ENCODE measurements at places on chromosomes 2 and 18. TPM values are rescaled to one million over a fixed set of nuclear protein-coding genes. Genes with fewer than 3 reads are reported as not detected.

The EVX2 gene
- 0.09 TPM for total RNA-seq

- DNase-seq = peak; percentile 26
Measured at GRCh38 chr2:112152476-112153178, 14.4 kb downstream of the FBLN7 start.

DNA sequence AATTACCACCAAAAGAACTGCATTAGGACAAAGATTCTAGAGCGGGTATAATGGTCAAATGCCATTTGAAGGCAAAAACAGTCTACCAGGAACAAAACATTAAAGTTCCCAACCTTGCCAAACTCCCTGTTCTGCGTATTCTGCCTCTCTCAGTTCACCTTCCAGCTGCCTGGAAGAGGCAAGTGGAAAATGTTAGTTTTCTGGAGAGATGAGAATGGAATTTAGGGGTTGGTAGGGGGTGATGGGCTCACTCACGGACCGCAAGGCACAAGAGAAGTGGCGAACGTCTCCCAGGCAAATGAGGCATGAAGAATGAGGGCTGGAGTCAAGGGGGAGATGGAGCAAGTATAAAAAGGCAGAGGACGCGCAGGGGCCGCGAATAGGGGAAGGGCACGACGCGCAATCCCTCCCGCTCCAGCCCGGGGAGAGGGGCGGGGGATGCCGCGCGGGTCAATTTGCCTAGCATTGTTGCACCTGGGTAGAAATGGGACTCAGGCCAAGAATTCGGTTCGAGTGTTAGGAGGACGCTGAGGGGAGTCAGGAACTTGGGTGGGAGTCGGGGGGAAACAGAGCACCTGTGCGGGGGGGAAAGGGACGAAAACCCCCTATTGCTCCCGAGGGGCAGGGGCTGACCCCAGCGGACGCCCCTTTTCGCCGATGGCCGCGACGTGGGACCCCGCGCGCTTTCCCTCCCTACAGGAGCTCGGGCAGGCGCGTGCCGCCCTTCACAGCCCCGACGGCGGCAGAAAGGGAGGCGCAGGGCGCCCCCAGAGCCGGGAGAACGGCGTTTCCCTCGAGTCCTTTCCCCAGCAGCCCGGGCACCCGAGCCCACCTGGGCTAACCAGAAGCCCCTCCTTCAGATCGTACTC is 573 bp downstream of the PAIP2B start:
- peak; percentile 49 for DNase-seq

DNA sequence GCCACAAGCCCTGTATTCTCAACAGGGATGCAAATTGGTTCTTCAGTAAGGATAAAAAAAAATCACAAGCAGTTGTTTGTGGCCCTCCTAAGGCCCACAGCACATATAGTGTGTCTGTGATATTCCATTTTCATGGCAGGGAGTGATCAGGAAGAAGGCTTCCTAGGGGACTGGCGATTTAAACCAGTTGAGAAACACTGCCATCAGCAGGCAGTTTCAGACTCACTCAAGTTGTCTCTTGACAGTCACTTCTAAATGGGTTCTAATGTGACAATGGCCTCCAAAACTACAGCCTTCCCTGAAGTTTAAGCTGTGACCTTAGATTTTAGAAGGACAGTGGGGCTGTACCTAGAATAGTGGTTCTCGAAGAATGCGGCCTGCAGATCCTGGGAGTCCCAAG is 6.0 kb downstream of the CIAO1 start:
- no peak for DNase-seq

DNA sequence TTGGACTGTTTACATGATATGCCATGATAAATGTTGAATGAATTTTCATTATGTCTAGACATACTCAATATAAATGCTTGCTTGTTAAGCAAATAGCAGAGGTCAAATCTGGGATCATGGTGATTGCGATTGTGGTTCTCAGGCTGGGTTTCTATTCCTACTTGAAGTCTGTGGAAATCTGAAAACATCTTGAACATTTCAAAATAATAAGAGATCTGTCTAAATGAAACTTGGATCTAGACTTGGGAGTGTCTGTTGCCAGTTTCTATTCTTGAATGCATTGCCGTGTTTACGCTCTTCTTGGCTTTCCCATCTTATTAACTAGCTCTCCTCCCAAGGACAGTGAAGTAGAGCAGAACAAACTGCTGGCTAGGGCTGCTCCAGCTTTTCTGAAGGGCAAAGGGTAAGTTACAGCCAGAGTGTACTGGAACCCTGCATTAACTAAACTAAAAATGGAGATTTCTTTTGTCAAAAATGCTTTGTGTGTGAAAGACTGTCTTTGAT is 127.7 kb downstream of the DTNA start:
- no peak for DNase-seq

- DNase-seq = peak; percentile 81
Measured at GRCh38 chr2:233353769-233354499, at the start of gene DGKD. DGKD (plus strand) TSS chr2:233354494; CDS start chr2:233354519, 25 bp downstream.

DNA sequence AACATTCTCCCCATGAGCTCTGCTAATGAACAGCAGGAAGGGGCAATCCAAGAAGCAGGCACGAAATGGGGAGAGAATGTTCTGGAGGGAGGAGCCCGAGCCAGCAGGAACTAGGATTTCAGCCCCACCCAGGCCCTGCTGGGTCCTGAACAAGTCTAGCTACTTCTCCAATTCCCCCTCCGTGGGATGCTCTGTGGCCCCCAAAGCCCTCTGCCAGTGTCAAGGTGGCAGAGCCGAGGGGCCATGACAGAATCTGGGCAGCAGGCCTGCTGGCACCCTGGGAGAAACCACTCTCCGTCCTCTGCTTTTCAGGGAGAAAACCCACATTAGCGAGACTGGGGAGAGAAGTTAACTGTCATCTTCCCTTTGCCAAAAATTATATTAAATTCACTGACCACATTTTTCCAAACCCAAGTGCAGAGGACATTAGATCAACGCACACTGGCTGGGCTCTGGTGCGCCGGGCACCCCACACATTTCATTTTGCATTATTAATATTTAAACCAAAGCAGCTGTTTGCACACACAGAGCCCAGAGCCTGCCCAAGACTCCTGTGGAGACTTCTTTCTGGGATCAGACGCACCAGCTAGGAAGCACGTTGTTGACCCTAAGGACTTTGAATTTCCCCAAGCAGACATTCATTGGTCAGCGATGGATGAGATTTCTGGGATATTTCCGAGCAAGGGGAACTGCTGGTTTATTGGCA is 80.2 kb upstream of the PKDCC start:
- no peak for DNase-seq

- DNase-seq = no peak
Measured at GRCh38 chr18:12777500-12777944, 74.7 kb downstream of the PSMG2 start.

DNA sequence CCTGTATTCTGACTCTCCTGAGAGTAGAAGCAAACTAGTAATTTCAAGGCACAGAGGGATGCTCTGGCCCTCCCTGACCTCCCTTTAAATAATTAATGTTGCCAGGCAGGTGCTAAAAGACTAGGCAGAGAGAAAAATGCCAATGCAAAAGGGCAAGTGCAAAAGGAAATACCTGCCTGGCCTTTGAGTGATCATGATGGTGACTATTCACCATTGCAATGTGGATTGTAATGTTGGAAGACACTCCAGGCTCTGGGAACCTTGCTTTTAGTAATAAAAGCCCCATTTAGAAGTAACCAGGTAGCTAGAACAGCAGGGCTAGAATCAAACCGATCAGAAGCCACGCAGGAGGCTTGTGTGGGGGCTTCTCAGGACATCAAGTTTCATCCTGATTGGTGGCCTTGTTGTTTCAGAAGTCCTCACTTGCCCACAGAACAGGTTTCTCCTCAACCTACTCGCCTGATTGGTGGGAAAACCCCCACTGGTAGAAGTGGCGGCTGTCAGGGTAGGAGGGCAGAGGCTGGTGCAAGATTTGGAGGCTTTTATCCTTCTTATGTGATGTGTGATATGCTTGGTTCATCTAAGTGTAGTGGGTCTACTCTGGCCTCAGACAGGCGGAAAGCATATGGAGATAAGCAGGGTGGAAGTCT is 16.0 kb upstream of the CHRNA1 start:
- DNase-seq = no peak

DNA sequence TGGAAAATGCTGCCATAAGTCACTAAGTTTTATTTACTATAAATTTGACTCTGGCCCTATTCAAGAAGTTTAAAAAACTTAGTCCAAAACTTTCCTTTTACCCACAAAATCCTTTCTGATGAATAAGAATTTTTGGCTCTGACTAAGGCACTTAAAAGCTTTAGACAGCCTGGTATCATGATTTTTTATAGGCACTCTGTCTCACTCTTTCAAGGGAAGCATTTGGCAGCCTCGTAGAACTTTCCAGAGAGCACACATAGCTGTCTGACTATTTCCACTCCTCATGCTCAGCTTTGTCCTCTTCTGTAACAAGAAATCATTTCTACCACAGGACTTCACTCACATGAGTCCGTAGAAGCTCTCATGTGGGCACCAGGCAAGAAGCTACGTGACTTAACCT is 32.3 kb upstream of the XDH start:
- no peak for DNase-seq

- no peak for DNase-seq
Measured at GRCh38 chr18:78309924-78310323, 669.7 kb upstream of the SALL3 start.

The ALLC gene
- total RNA-seq = not detected

DNA sequence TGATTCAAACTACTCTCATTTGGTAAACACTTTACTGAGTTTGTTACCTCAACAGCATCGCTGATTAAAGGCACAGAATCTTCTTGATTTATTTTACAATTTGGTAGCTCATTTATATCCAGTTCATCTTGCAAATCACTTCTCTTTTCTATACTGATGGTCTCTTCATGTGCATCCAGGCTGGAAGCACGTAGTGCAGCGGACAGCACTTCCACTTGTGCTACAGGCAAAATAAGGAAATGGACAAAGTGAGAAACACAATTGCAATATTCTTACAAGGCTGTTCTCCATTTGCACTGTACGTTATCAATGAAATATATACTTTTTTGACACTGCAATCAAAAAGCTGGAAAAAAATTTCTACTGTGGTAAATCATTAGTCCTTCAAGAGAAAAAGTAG is 51.0 kb downstream of the PPP4R1 start:
- no peak for DNase-seq

GRCh38 chr2:5188636-5189035 is 503.5 kb upstream of the SOX11 start:
- no peak for DNase-seq

The VWC2L gene
- not detected for total RNA-seq

The PCARE gene
- 0.22 TPM for total RNA-seq

DNA sequence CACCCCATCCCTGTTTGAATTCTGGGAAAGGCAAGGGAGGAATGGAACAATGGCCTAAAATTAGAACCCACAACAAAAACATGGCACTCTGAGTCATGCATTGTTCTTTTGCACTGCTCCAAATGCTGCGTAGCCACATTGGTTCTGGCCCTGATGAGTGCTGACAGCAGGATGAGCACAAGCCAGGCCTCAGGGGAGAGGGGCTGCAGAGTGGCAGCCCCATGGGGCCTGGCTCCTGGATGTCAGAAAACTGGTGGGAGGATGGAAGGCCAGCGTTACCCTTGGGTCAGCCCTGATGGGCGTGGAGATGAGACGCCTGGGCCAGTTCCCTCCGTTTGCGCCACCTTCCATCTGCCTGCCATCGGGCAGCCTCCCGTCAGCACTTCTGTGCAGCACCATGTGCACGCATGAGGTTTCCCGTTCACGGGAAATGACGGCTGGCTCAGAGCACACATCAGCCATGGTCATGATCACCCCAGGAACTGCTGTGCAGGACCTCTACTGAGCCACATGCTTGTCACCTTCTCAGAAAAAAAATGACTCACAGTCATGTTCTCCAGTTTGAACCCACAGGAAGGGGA is 65.6 kb downstream of the CYP26B1 start:
- no peak for DNase-seq

- no peak for DNase-seq
Measured at GRCh38 chr2:85550486-85550885, 10.8 kb downstream of the GGCX start.

GRCh38 chr2:7905756-7906155 is 776.1 kb upstream of the ID2 start:
- DNase-seq = no peak

The TACR1 gene
- total RNA-seq = 0.09 TPM

The PAX3 gene
- 0.41 TPM for total RNA-seq

DNA sequence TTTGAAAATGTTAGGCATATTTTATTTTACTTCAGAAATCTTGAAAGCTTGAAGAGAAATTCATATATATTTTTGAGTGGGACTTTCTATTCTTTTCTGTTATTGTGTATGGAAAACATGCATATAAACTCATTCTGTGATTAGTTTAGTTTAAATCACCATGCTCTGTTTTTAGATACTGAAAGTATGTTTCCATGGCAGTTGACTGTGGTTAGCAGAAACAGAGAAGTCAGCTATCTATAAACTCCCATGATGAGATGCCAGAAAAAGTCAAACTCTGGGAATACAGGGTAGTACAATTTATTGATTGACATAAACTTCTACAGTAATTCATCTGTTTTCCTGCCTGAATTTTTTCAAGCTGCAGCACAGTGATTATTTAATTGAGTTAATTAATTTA is 905.3 kb upstream of the VRK2 start:
- DNase-seq = no peak

The TRIM43B gene
- not detected for total RNA-seq

The WDR33 gene
- total RNA-seq = 59.9 TPM

The RUFY4 gene
- total RNA-seq = not detected

The COL6A3 gene
- 544 TPM for total RNA-seq

DNA sequence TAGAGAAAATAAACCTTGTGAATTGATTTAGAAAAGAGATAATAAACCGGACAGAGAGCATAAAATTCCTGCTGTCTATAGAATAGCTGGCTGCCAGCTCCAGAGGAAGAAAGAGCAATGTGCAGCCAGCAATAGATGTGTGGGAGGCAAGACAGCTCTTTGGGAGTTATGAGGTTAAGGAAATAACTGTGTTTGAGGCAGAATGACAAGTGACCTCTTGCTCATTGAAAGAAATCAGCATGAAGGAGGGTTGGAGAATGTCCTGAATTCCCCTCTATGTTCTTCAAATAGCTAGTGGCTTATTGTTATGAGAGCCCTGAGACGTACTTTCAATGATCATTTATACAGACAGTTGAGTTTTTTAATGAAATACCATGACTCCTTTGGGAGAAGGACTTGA is 1009.9 kb upstream of the NXPH2 start:
- no peak for DNase-seq

DNA sequence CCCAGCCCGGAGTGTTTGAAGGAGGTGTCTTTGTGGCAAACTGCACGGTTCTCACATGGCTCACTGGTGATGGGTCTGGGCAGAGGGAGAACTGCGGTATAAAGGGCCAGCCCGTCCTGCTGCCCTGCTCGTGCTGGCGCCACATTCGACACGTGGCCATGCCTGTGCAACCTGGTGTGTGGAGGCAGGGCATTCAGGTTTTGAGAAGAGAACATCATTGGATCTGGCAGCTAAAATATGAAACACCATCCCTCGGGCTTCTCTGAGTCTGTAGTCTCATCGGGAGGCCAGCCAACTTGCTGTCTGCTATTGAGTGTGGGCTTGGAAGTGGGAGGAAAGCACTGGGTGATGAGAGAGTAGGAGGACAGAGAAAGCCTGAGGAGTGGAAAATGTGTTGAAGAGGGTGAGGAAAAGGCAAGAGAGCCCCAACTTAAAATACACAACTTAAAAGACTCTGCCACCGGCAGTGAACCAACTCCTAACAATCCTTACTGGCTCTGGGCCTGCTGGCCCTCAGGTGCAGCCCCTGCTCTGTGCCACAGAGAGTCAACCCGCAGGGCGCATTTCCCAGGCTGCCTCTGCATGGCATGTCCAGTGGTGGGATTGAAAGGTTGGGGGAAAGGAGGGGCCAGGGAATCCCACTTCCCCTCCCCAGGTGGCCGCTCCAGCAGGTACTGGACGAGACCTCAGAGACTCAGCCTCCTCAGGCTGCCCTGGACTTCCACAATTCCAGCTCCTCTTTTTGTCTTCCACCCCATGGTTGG is 112.7 kb upstream of the DLX2 start:
- no peak for DNase-seq

GRCh38 chr18:9961041-9961440 is 47.2 kb downstream of the VAPA start:
- DNase-seq = no peak

The KRTCAP3 gene
- total RNA-seq = 26.1 TPM
